ENCODE measurements at places on chromosomes 4 and X.
A peak's percentile ranks its signal among the peaks of the same experiment; 100 is the strongest.

DNA sequence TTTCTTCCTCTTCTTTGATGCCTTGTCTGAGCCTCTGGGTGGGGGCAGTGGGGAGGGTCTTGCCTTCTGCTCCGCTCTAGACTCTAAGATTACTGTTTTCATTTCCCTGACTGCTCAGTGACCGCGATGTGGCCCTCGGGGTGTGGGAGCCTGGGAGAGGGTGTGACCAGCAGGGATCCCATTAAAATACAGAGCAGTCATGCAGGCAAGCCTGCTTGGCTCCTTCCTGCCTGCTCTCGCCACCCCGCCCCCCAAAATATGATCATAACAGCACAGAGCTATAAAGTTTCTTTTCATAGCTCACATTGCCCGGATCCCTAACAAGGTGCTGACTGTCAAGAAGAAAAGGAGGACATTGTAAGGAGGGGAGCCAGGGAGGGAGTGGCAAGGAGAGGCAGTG lies 332.9 kb downstream of the RAB28 start:
- DNase-seq, result no peak

DNA sequence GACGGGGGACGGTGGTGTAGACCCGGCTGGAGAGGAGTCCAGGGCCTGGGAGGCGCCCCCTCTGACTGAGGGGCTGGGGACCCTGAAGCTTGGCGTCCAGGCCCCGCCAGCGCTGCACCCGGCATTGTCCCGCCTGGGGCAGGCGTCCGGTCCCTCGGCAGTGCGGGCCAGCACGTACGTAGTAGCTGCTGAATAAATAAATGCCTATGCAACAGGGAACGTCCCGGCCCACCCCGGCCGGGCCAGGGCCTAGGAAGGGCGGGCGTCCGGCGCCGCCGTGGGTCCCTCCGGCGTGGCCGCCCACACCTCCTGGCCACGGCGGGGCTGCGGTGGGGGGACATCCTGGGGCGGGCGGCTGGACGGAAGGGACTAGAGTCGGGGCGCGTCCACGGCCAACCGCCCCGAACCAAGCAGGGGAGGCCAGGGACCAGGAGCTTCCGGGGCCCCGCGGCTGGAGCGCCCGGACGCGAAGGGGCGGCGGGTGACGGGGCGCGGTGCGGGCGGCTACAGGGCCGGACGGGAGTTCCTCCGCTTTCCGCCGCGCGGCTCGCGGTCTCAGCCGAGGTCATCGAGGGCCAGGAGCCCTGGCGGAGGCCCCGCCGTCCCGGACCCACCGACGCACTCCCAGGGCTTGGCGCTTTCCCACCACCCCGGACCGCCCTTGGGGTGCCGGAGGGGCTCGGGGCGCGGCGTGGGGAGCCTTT lies 886 bp upstream of the WWC2 start:
- peak; percentile 51 for DNase-seq

DNA sequence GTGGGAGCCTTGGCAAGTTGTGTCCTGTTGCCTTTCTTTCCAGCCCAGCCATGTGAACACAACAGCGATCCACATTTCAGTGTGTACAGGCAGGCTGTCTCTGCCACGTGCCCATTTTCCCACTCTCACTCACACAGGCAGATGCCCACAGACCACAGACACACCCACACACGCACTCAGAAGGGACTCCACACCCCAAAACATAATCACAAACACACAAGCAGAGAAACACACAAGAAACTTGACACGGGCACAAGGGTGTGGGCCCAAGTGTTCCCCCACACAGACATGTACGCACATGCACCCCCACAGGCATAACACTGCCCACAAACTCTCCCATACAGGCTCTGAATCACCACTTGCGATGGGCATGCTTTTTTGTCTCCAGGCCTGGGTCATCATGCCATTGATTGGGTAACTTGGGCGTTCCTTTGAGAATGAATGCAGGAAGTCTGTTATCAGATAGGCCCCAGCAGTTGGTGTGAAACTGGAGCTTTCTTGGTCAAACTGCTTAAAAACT lies 84.3 kb downstream of the NBDY start:
- DNase-seq, result peak; percentile 88

GRCh38 chr4:33116871-33117270 lies 2396.7 kb downstream of the PCDH7 start:
- no peak for DNase-seq

DNA sequence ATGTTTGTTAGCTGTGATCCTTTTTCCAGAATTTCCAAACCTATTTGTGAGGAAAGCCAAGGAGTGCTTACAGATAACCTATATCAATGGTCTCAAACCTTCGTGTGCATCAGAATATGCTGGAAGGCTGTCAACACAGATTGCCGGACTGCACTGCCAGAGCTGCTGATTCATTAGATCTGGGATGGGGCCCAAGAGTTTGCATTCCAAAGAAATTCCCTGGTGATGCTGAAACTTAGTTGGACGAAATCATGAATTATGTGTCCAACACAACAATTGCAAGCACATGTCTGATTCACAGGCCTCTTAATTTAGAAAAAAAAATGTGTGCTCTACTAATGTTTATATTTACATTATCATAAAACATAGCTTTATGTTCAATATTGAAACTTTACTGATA lies 544.0 kb upstream of the AMOT start:
- DNase-seq, result peak; percentile 71

Measured in fibroblast of villous mesenchyme (primary cell).